Activated naive CD8-positive, alpha-beta T cell treated with anti-CD3 and anti-CD28 coated beads for 36 hours (primary cell): ENCODE measurements at places on chromosomes 5 and 9.

- DNase-seq, result no peak
These were observed 123.5 kb downstream of the DAB2IP start for GRCh38 chr9:121774715-121775613.

GRCh38 chr9:123112015-123112975 lies 78.8 kb downstream of the GPR21 start:
- DNase-seq, result peak; percentile 8

- no peak for DNase-seq
These were observed 815.4 kb upstream of the DMAC1 start for GRCh38 chr9:8614926-8615440.

DNA sequence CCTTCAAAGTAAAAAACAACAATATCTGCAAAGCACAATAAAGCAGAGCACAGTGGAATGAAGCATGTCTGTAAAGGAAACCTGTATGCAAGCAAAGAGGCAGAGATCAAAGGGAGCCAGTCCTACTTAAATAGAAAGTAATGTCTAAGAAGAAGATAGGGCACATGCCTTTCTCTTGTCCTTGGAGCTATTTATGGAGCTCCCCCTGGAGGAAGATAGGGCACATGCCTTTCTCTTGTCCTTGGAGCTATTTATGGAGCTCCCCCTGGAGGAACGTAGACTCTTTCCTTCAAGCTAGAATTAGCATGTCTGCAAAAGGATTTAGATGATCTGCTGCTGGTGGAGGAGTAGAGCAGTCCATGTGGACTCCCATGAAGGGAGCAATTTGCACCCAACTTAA lies 168.1 kb upstream of the RASEF start:
- no peak for DNase-seq

GRCh38 chr9:98502976-98503325 lies 205.8 kb downstream of the GABBR2 start:
- DNase-seq, result no peak

DNA sequence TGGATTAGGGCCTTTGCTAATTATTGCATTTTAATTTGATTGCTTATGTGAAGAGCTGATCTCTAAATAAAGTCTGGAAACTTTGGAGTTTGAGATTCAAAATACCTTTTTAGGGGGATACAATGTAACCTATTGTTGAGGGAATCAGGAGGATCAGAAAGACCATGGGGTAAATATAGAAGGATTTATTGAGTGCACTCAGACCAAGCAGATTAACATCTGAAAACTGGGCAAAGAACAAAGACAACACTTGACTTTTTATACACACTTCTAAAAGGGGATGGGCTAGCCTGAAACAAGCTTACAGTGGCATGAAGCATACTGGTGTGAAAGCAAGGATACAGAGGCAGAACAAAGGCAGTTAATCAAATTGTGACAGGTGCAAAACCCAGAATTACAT lies 174.3 kb downstream of the MRPS30 start:
- no peak for DNase-seq

DNA sequence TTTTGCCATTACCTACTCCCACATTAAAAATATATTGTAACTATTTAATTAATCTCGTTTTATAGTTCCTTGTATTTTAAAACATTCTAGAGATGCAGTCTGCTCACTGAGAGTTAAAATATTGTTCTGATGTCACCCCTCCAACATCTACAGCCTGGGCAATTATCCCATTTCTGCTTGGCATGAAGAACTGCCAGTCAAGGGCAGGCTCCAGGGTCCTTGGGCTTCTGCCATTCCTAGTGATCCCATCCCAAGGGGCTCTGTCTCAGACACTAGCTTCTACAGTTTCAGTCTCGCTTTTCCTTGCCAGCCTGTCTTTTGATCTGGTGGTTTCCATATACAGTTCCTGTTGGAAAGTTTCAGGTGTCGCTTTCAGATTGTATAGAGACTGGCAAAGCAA lies 287.2 kb downstream of the TMEM232 start:
- no peak for DNase-seq

GRCh38 chr9:101352892-101353463 lies 31.8 kb downstream of the BAAT start:
- DNase-seq, result no peak

DNA sequence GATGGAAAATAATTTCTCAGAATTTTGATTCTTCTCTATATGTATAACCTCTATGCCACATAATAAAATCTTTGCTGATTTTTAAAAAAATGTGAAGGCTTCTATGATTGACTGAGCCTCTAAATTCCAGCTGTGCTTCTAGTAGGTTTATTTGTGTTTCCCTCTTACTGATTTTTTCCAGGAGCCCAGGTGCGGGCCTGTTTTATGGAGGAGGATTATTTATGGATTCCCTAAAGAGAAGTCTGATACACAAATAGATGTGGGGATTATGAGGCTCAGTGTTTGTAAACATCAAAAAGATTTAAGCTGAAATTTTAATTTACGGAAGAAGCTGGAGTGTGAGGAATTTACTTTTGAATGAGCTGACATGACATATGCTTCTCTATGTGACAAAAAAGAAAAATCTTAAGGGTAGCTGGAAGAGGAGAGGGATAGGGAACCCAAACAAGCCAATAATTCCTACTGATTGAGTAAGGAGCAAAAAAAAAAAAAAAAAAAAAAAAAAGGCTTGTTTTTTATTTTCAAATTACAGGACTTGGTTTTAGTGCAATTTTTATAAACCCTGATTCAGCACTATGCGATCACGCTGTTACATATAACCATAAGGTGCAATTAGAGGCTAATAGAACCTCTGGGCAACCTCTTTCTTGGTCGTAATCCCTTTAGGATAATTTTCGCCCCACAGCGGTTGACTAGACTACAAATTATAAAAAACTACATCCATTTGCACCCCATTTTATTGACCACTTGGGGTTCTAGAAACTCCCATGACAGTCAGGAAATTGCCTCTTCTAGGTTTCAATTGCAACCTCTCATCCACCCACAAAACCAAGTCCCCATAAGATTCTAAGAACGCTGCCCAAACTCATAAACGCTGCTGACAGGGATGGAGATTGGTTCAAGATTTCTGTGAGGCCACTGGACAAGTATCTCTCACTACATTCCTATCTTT lies 44.4 kb upstream of the RAI14 start:
- DNase-seq, result no peak

- no peak for DNase-seq
These were observed 206.0 kb upstream of the DMRTA1 start for GRCh38 chr9:22240619-22241018.

- no peak for DNase-seq
These were observed 233.1 kb downstream of the FANCC start for GRCh38 chr9:95084254-95084934.

DNA sequence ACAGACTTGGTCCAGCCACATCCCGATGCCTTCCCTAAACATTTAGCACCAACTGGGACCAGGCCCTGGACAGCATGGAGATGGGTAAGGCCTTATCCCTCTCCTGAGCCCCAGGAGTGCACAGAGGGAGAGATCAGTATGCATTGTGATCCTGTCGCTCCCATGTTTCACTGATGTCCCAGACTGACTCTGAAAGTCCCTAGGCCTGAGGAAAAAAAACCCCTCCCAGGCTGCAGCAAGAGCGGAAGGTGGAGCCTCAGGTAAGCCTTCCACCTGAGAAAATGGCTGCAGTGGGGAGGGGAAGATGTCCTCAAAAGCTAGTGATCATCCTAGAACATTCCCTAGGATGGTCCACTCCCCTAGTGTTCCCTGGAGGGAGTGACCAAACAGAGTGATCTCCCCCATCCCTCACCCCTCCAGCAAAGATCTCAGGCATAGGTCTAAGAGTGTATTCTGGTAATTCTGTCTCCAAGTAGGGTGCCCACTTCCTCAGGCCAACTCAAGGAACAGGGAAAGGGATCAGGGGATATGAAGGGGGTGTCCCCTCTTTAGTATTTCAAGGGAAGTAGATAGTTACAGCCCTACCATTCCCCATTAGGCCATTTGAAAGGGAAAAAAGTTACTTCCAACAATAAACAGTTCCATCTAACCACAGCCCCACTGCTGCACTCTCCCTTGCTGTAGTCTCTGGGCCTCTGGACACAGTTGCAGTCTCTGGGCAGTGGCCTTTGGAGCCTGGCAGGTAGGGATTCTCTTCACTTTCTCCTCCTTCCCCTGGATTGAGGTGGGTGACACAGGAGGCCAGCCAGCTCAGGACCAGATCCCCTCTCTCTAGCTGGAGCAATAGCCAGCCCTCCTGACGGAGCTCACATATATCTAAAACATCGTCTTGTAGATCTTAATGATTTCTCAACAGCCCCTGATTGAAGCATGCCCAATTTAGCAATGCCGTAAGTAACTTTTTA lies 6.8 kb upstream of the CXXC5 start:
- no peak for DNase-seq

DNA sequence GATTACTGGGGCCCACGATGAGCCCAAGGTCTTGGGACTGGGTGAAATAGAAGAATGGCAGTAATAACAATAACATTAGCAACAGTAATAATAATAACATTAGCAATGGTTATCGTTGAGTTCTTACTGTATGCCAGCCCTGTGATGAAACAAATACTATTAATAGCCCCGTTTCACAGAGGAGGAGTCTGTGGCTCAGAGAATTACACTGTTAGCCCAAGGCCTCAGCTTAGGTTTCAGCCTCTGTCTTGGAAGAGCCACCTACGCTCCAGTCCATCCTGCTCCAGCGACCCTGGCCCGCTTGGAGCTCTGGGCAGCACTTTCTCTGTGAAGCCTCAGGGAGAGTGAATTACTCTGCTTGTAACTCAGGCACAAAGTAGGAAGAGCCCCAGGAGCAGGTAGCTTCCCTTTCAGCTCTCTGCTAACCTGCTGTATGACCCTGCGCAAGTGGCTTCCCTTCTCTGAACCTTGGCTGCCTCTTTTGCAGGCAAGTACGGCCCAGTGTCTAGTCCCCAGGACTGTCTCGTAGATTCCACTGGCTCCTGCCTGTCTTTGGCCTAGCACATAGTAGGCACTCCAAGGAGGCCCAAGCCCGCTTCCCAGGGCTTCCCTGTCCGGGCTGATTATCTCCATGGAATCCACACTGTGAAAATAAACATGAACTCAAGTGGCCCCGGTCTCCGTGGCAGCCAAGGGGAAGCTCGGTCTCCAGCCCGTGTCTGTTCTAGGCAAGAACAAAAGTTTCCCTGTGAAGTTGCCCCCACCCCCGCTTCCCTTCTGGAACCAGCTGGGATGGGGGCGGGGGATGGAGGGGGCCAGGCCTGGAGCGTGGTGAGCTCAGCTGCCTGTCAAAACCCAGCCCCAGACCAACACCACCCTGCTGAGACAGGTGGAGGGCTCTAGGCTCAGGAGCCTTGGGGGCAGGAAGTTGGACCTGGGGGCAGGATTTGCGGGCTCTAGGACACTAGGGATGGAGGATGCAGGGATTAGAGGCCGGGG lies 26.2 kb upstream of the LMX1B start:
- no peak for DNase-seq

DNA sequence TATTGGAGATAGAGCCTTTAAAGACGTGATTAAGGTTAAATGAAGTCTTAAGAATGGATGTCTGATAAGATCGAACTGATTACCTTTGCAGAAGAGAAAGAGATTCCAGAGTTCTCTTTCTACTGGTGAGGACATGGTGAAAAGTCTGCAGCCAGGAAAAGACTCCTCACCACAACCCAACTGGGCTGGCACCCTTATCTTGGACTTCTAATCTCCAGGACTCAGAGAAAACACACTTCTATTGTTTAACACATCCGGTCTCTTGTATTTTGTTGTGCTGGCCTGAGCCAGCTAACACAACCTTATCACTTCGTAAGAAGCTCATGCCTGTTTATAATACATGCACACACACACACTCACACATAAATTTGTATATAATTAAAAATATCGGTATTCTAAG lies 489.1 kb downstream of the PRDM9 start:
- no peak for DNase-seq
